Mesenteric fat pad (tissue), 1 donor: ENCODE measurements at places on chromosomes 7 and 10. TPM values are rescaled to one million over a fixed set of nuclear protein-coding genes. Genes with fewer than 3 reads are reported as not detected.

The GSDME gene
- 12.9 TPM for total RNA-seq

DNA sequence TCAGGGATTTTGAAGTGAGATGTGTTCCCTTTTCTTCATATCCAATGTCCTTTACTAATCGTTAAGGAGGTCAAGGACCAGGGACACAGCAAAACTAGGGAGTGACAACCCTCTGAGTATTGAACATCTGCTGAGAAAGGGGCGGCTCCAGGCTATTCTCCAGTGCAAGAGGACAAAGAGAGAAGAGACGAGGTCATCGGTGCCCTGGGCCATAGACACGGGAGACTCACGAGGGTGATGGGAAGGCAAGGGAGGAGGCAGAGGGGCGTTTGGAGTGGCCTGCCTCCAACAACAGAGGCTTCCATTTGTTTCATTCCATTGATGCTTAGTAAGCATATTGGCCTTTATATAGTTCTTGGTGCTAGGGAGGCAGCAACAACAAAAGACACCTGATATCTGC, 268.4 kb downstream of the CXCL12 start:
- no peak for DNase-seq

The GJD4 gene
- total RNA-seq, result not detected

The PRLHR gene
- not detected for total RNA-seq

- DNase-seq, result peak; percentile 76
Measured at GRCh38 chr7:47474937-47475879, 106.7 kb downstream of the TNS3 start.

The VAX1 gene
- total RNA-seq, result not detected

GRCh38 chr7:38709123-38709522, 78.0 kb upstream of the AMPH start:
- no peak for DNase-seq

The CYP3A7 gene
- total RNA-seq, result not detected

The SPDYE5 gene
- total RNA-seq, result not detected

- no peak for DNase-seq
Measured at GRCh38 chr7:121045090-121045489, 56.6 kb downstream of the CPED1 start.

GRCh38 chr10:92316610-92317009, 25.6 kb downstream of the MARCHF5 start:
- DNase-seq, result no peak

DNA sequence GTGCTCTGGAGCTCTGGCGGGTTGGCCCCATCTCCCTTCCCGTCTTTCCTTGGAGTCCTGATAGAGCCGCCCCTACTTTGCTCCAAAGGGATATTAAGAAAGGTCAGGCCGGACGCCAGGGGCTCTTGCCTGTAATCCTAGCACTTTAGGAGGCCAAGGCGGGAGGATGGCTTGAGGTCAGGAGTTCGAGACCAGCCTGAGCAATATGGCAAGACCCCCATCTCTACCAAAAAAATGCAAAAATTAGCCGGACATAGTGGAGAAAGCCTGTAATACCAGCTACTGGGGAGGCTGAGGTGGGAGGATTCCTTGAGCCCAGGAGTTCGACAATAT, 313 bp upstream of the MLXIPL start:
- no peak for DNase-seq

DNA sequence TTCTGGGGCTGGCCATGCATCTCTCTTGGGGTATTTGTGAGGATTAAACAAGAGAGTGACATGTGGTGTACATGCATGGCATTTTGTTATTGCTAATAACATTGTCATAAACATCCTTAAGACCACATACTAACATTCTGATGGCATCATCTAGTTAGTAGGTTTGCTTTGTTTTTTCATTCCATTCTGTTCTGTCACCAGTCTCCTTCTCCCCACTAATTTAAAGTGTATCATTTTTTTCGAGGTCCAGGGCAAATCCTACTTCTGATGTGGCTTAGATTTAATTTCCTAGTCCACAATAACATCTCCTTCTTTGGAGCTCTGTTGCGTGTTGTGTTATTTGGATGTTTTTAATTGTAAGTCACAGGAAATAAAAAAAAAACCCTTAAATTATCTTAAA, 248.1 kb downstream of the LRMDA start:
- no peak for DNase-seq
